ENCODE measurements at places on chromosomes 2 and 18.

GRCh38 chr18:23384778-23385736 is 68.0 kb upstream of the RIOK3 start:
- no peak for DNase-seq

GRCh38 chr2:216379977-216380376 is 7.7 kb upstream of the MARCHF4 start:
- DNase-seq, result no peak

DNA sequence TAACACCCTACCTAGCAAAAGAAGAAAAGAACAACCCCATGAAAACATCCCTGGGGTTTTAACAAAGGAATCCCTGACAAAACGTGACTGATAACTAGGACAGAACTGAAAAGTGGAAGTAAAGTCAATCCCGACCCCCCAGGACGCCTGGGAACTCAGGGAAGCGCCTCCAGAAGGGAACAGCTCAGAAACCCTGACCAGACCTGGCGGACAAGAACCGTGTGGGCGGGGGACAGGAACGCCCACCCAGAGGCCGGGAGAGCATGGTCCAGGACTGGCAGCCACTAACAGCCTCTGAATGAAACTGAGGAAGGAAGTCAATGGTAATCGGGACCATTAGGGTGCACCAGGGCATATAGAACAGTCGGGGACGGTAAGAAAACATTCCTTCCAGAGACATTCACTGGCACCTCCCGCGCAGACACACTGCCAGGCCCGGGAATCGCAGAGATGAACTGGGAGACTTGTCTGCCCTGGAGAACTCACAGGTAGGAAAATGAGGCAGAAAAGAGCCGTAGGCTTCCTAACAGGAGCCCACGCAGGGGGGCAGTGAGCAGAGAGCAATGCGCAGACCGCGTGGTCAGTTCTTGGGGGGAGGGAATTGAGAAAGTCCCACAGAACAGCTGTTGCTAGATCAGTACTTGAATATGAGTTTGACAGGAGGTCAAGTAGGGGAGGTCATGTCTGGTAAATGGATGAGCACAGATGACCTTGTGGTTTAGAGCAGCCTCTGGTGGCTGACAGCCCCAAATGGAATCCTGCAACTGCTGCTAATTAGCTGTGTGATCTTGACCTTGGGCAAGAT is 1.3 kb upstream of the TBC1D8 start:
- DNase-seq, result peak; percentile 8

DNA sequence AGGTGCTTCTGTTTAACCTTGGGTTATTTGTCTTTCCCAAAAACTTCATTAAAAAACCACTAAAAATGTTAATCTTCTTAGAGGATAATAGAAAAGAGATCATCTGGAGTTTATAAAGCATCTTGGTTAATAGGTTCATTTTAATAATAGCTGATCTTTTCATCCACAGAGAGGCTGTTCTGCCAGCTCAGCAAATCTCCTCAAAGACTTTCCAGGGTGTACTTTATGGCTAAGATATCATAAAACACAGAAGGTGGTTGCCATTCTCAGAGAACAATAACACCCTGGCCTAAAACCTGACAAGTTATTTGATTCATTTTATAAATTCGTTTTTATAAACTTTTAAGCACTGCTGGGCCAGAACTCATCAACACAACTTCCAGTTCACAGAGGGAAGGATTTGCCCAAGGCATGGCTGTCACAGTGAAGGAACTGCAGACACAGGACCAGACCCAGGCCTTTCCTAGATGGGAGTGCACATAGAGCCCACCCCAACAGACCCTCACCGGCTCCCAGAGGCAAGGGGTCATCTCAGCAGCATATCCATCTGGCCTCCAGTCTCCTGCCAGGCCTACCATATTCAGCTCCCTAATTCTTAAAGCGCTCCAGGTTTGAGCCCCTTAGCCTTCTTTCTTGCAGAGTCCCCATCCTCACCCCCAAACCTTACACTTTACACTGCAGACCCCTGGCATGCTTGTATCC is 203.4 kb upstream of the RAB6C start:
- DNase-seq, result no peak

- DNase-seq, result no peak
These were observed 1.5 kb downstream of the MBD5 start for GRCh38 chr2:148022351-148022750.

DNA sequence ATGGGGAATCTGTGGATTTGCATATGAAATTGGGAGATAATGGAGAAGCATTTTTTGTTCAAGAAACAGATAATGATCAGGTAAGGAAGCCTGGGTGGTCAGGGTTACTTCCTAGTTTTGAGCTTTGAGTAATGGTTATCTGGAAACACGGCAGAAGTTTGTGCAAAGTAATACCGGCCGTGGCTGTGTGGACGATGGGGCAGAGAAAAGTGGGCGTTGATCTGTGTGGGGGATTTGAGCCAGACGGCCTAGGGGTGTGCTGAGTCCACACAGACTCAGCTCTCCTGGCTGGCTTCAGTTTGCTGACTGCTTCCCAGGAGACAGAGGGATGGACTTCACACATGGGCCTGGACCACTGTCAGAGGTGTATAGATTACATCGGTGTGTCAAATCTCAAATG is 21.3 kb downstream of the LPIN1 start:
- DNase-seq, result no peak

- DNase-seq, result peak; percentile 50
These were observed 76.9 kb downstream of the WDSUB1 start for GRCh38 chr2:159209341-159210306.
